ENCODE measurements at places on chromosomes 2 and 18.

DNA sequence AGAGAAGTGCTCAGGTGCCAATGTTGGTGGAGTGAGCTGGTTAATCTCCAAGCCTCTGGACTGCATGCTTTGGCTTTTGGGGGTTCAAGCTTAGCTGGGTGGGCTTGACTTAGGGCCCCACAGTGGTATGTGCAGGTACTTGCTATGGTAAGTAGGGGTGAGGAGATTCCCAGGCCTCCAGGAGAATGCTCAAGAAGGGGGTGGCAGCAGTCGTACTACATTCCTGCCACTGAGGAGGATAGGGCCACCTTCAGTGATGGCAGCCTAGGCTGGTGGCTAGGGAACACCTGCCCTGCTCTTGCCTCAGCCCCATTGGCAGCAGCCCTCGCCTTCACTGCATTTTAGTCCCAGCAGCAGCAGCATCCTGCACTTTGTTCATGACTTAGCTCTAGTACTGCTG lies 55.6 kb upstream of the MYL1 start:
- no peak for DNase-seq

GRCh38 chr2:190532581-190532980 lies 1.9 kb downstream of the NEMP2 start:
- no peak for DNase-seq

GRCh38 chr2:12391116-12391515 lies 325.6 kb upstream of the TRIB2 start:
- DNase-seq = no peak

GRCh38 chr2:219471476-219472371 lies 27.0 kb upstream of the GMPPA start:
- DNase-seq = no peak

- DNase-seq = peak; percentile 69
Measured at GRCh38 chr2:241895712-241896641, 26.4 kb downstream of the RTP5 start.

DNA sequence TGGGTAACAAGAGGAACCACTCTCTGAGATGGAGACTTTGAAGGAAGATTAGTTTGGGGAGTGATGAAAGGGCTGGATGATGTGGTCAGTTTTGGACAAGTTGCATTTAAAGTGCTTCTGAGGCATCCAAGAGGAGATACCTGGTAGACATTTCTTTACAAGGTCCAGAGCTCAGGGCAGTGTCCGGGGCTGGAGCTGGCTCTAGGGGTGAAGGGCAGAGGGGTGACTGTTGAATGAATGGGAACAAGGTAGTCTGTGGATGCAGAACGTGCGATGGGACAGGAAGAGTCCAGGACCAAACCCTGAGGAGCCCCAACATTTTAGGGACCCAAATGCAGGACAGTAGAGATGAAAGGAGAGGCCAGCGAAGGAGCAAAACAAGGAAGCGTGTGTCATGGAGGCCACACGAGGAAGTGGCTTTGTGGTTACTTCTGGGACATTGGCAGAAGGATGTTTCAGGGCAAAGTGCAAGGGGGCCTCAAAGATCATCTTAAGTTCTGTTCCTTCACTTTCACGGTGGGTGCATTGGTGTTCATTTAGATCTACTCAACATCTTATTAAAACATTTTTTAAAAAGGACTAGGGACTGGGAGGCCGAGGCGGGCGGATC lies 13.6 kb upstream of the GPR35 start:
- DNase-seq = no peak

DNA sequence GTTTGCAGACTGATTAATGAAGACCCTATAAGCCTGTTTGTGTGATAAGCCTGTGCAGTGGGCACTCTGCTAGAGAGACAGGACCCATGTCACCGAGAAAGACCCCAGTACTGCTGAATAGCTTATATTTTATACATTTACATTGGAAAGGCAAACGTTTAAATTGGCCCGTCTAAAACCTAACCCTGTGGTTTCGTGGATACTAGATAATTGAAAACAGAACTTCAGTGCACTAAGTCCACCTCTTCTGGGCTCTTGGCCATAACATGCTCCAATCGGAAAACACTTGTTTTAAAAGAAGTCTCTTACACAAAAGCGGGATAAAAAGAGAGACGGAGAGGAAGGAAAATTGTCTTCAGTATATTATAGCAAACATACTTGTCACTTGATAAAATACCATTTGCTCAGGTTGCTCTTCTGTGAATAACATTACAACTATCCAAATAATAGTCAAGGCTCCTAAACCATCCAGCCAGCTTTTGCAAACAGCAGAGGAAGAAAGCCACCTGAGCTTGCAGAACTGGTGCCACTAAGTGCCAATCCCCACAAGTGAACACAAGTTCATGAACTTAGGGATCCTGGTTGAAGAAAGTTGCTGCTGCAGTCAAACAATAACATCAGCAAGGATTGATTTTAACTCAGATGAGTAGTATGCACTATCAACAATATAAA lies 218.4 kb upstream of the FN1 start:
- DNase-seq = no peak

- no peak for DNase-seq
Measured at GRCh38 chr2:40087927-40088326, 308.9 kb upstream of the THUMPD2 start.

DNA sequence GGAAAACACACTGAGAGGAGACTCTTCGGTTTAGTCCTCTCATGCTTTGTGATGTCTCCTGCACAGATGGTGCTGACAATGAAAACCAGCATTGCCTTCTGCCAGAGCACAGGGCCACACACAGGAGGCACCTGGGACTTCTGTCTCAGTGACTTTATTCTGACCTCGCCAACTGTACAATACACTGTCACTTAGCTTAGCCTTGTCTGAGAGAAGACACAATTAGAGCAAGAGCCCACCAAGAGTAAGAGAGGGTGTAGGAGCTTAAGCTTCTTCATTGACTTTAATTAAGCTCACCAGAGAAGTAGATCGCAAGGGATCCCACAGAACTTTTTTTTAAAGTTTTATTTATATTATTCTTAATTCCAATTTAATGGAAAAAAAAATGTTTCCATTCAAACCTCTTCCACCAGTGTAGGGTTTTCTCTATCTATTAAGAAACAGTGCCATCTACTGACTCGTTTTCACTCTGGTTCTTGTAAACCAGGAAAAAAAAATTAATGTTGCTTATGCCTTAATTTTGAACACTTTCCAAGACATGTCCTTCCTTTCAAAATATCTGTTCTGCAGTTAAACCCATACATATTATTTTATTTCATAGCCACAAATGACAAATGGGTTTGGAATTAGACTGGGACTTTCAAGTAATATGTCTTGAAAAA lies 42.4 kb upstream of the DDX18 start:
- DNase-seq = peak; percentile 56

DNA sequence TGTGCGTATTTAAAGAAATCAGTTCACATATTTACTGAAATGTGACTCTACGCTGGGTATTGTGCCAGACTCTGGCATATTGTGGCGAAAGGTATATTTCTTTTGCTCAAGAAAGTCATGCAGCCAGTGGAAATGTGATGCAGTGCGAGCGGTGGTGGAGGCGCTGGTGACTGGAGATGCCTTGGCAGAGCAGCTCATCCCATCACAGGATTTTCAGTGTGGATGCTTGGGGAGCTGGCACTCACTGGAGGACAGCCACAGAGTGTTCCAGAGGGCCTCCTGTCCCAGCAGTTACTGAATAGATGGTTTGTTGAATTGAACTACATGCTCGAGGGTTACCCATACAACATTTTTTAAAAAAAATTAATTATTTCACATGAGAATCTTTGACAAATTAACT lies 117.6 kb downstream of the ZNF407 start:
- DNase-seq = no peak

DNA sequence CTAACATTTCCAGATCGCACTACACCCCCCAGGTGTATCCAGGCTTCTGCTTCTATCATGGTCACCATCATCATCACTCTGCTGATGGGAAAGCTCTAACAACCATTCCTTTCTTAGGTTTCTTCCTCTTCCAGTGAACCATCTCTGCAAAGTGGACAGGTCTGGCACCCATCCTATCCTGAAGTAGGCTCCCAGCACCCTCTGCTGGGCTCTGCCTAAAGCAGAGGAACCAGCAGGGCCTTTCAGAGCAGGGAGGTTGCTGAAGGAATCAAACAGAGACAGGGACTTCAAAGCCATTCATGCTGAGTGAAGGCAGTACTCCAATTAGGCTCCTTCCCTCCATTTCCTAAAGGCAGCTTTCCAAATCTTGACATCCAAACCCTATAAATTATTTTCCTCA lies 27.2 kb upstream of the SATB2 start:
- DNase-seq = no peak

- DNase-seq = no peak
Measured at GRCh38 chr18:55515214-55515613, 72.8 kb downstream of the TCF4 start.

- peak; percentile 6 for DNase-seq
Measured at GRCh38 chr2:5885451-5886173, 193.4 kb downstream of the SOX11 start.

GRCh38 chr2:46634905-46635304 lies 155.5 kb downstream of the TMEM247 start:
- DNase-seq = no peak

GRCh38 chr2:45168711-45169338 lies 159.6 kb upstream of the SIX2 start:
- DNase-seq = no peak

GRCh38 chr2:230205721-230206120 lies 14.1 kb downstream of the SP110 start:
- DNase-seq = no peak

GRCh38 chr2:46062637-46063412 lies 234.4 kb upstream of the EPAS1 start:
- DNase-seq = peak; percentile 88

DNA sequence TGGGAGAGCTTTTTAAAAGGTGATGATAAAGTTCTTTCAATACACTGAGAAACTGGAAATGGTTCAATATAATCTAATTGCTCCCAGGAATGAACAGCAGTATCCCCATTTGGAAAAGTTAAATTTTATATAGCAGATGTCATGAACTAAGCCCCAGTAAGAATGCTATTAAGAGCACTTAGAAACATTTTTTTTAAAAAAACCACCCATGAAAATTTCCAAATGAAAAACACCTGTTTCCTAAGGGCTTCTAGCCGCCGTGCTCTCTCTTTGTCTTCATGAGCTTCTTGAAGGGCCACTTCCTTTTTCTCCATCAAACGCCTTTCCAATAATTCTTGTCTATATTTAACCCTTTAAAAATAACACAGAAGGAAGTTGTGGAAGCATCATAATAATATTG lies 77.0 kb downstream of the UPP2 start:
- DNase-seq = no peak

DNA sequence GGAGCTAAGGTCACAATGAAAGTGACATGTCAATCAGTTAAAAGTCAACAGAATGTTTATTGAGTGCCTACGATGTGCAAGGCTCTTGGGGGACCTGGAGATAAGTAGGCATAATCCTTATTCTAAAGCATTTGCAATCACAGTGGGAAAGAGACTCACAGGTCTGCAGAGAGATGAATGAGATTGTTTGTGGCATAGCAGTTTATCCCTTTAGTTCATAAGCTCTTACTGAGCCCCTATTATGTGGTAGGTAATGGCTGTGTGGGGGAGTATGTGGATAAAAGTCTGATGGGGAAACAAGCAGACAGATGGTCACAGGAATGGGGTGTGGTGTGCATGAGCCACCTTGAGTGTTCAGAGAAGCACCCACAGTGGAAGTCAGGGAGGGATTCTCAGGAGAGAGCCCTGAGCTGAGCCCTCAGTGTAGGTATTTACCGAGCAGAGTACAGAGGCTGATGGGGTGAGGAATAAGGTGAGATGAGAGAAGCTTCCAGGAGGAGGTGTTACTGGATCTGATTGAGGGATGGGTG lies 48.1 kb downstream of the EMILIN2 start:
- no peak for DNase-seq

GRCh38 chr2:29747786-29748470 lies 173.5 kb downstream of the ALK start:
- DNase-seq = peak; percentile 2

DNA sequence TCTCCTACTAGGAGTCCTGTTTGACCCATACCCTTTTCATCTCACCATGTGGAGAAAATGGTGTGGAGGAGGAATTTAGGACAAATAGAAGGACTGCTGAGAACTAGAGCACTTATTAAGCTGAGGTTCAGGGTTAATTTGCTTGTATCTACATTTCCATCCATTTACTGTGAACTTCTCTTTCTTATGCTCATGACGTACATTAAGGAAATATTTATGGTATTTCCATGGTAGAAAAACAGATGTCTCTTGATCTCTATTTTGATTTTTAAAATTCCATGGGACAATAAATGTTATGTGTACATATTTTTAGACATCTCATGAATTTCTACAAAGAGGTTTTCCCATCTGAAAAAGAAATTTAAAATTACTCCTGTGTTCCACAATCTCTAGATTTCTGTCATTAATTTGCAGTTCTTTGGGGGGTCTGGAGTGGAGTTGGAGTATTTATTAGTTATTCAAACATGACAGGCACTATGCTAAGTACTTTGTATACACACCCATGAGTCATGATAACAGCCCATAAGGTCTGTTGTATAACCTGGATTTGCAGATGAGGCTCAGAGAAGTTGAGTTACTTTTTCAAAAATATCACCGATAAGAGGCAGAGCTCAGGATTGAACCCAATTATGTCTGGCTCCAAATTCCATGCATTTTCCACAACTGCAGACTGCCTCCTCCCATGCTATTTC lies 112.6 kb downstream of the COPS8 start:
- DNase-seq = peak; percentile 74

GRCh38 chr2:19879120-19879519 lies 22.7 kb downstream of the TTC32 start:
- DNase-seq = no peak

DNA sequence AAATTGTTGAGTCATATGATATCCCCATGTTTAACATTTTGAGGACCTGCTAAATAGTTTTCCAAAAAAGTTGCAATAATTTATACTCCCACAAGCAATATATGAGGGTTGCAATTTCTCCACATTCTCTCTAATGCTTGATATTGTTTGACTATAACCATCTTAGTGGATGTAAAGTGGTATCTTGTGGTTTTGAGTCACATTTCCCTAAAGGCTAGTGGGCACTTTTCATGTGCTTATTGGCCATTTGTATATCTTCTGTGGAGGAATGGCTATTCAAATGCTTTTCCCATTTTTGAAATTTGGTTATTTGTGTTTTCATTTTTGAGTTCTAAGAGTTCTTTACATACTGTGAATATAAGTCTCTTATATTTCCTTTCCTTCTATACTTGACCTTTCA lies 82.7 kb downstream of the SCG2 start:
- DNase-seq = no peak

- no peak for DNase-seq
Measured at GRCh38 chr2:220662431-220662830, 909.7 kb downstream of the EPHA4 start.

- DNase-seq = no peak
Measured at GRCh38 chr2:1972948-1973347, 228.6 kb upstream of the PXDN start.
